ENCODE measurements at places on chromosomes 6 and 20.

DNA sequence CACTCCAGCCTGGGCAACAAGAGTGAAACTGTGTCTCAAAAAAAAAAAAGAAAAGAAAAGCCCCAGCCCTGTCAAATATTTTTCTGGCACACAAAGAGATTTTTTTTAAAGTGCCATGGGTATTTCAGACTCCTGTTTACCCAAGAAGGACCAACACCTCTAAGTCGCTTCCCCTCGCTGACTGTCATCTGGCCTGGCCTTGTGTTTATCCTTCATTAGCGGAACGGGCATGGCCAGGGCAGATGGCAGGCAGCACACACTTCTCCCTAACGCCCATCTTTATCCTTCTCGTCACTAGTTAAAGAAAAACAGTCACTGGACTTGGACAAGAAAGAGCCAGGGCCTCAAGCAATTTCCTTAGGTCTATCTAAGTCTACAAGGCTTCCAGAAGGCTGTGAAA lies 7.3 kb upstream of the CBFA2T2 start:
- DNase-seq, result no peak

- DNase-seq, result no peak
Observed at GRCh38 chr6:170374571-170375444, 68.2 kb downstream of the FAM120B start.

GRCh38 chr6:54083287-54083686 lies 28.0 kb upstream of the MLIP start:
- no peak for DNase-seq

- DNase-seq, result no peak
Observed at GRCh38 chr6:85749236-85749635, 106.5 kb upstream of the SYNCRIP start.

DNA sequence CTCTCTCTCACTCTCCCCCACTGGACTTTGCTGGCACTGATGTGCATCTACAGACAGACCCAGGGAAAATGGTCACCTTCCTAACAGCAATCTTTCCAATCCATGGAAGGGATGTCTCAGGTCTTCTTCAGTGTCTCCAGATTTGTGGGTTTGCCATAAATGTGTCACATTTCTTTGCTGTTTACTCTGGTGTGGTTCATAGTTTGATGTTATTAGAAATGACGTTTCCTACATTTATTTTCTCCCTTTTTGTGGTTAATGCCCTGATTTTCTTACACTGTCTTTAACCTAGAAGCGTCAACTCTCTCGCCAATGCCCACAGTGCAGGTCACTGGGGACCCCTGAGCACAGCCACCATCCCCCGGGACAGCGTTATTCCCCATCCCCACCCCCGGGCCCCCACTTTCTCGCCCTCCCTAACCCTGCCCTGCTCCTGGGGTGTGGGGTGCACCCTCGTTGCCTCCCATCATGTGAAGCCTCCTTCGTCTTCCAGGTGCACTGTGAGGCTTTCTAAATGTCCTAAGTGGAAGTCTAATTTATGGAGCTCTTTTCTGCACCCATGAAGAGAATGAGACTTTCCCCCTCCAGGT lies 86.5 kb downstream of the YTHDF1 start:
- no peak for DNase-seq

GRCh38 chr6:131068165-131068564 lies 5.1 kb upstream of the EPB41L2 start:
- DNase-seq, result no peak

GRCh38 chr6:19873031-19873430 lies 35.9 kb downstream of the ID4 start:
- DNase-seq, result no peak

- no peak for DNase-seq
Observed at GRCh38 chr20:48039514-48039913, 254.2 kb upstream of the SULF2 start.

GRCh38 chr6:16205377-16206144 lies 32.8 kb upstream of the GMPR start:
- no peak for DNase-seq

GRCh38 chr20:20530428-20531151 lies 162.7 kb downstream of the INSM1 start:
- DNase-seq, result no peak

DNA sequence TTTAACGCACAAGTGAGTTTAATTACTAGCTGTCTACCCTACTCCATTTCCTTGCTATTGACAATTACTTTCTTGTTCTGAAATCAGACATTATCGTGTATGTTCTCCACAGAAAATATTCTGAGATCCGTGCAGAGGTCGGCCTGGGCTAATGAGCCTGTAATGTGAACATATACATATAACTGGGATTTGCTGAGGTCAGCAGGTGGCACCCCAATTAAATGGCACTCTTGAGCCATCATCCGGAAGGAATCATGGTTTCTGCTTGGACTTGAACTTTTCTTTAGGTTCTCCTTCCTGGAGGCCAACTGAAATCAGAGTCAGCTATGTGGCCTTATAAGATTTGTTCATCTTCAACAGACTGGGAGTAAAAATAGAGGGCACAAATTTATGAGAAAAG lies 3.6 kb downstream of the HLA-DQB1 start:
- DNase-seq, result no peak

DNA sequence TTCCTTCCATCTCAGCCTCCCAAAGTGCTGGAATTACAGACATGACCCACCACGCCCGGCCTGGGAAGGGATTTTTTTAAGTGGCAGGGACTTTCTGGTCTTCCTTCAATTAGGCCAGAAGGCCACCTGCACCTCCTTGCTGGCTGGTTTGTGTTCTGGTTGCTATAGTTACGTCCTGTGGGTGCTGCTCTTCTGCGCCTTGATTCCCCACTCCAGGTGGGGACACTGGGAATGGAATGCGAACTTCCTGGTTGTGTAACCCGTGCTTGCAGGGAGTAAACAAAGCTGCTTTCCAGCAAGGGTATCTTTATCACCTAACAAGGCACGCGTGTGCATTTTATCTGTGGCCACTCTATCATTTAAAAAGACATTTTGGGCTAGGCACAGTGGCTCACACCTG lies 117.7 kb downstream of the PLEKHG1 start:
- DNase-seq, result no peak

- DNase-seq, result no peak
Observed at GRCh38 chr6:30716879-30717128, 277 bp downstream of the MDC1 start.

GRCh38 chr6:3962291-3963280 lies 113.4 kb downstream of the FAM50B start:
- no peak for DNase-seq

DNA sequence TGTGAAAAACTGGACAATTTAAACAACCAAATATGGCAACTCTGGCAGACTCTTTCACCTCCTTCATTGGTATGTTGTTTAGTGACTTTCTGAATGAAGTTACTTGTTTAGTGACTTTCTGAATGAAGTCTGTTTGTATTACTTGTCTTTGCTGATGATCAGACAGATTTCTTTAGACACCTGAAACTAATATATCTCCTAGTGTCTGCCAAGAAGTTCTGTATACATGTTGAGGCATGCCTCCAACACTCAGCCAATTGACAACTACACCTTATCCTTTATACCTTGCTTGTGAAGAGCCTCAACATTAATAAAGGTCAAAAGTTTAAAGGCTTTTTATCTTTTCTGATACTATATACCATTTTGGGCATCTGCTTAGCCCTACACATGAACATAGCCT lies 725.4 kb upstream of the EPHA7 start:
- DNase-seq, result no peak

DNA sequence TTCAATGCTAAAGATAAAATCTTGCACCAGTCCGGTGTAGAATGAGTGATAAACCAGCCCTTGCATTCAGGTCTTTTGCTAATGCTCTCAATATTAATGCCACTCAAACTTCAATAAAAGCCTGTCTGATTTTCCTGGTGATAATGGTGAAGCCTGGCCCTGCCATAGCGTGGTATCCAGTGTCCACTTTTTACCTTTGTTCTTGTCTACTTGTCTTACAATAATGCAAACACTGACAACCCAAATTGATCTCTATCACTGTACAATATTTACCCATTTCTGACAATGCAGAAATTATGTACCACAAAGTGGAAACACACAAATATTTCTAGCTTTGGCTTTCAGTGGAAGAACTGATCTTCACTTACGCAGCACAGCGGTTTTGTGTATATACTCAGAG lies 189.1 kb downstream of the ZDHHC14 start:
- no peak for DNase-seq

DNA sequence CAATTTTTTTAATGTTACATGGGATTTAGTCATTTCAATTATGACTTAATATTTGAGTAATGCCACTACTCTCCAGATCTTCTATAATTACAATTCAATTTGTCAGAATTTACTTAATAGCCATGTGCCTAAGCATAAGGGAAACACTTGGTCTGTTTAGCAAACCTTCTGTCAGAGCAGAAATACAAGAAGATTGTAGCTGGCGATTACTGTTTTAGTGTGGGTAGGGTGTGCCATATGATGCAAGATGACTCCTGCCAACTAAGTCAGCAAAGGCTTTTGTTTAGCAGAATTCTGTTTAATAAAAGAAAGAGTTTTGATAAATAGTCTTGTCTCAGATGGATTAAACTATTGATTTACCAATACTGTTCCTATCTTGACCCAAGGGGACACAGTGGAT lies 455.4 kb downstream of the RNF144B start:
- DNase-seq, result no peak

- DNase-seq, result no peak
Observed at GRCh38 chr6:151436802-151437201, 15.1 kb downstream of the RMND1 start.

- DNase-seq, result peak; percentile 59
Observed at GRCh38 chr6:150753371-150754064, 112.0 kb upstream of the MTHFD1L start.

GRCh38 chr6:111591901-111592461 lies 13.7 kb downstream of the TRAF3IP2 start:
- no peak for DNase-seq

DNA sequence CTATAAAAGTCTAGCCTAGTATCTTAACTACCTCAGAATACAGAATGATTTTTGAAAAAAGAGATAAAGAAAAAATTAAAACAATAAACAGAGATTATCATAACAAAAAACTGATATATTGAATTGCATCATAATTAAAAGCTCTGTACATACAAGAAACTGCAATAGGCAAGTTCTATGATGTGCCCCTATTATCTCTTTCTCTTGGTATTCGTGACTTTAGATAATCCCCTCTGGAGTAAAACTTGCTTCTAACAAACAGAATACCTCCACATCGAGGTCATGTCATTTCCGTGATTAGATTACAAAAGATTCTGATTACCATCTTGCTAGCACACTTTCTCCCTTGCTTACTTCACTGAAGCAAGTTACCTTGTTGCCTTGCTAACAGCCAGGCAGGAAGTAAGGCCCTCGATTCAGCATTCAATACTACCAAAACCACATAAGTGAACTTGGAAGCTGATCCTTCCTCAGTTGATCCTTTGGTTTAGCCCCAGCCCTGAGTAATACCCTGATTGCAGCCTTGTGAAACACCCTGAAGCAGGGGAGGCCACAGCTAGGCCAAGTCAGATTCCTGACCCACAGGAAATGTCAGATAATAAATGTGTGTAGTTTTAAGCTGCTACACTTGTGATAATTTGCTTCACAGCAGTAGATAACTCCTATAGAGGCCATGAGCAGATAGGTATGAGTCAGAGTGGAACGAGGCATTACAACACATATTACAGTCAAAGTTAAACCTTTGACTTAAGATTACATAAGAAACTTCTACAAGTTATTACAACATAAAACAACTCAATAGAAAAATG lies 53.7 kb upstream of the TMX4 start:
- DNase-seq, result no peak

DNA sequence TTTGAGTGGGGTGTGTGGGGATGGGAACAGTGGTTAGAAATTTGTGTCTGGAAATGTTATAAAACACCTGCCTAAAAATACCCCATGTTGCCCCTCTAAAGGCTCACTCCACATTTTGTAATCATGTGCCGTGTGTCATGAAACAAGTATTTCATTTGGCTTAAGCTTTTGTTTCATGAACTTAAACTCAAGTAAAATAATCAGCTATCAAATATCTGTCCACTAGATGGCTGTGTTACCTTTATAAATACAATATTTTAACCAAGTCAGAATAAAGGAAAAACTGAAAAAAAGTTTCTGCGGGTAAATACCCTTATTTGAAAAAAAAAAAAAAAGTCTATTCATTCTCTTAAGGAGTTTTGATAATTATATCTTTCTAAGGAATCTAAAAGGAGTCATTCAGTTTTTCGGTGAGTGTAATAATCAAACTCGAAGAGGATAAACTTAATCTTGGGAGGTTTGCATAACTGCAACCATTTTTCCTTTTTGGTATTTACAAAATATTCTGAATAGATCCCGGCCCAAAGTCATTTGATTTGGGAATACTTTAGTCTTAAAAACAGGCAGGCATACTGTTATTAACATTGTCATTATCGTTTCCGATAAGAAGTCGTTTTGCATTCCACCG lies 29.9 kb upstream of the MTRF1L start:
- no peak for DNase-seq

GRCh38 chr6:8174571-8174970 lies 72.2 kb upstream of the EEF1E1 start:
- DNase-seq, result no peak
